ENCODE measurements at places on chromosomes 12 and 14.

GRCh38 chr12:116996093-116996492 lies 85.3 kb downstream of the FBXW8 start:
- no peak for DNase-seq

GRCh38 chr14:105862581-105863239 lies 336.3 kb downstream of the TMEM121 start:
- DNase-seq = no peak

DNA sequence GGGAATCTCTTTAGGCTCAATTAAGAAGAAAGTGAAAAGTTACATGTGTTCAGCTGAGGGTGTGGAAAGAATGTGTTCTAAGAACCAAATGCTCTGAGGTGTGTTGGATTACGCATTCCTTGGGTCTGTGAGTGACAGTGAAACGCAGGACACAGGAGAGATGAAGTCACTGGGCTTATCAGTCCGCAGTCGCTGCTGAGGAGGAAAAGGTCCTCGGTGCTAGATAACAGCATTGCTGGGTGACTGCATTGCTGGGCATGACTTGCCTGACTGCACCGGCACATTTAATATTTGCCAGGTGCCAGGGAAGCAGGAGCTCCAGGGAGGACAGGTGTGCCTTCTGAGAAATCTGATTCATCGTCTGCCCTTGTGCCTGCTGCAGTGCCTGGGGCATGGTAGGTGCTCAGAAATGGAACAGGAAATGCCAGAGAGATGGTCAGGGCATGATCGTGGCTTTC lies 64.4 kb upstream of the FZD10 start:
- no peak for DNase-seq

DNA sequence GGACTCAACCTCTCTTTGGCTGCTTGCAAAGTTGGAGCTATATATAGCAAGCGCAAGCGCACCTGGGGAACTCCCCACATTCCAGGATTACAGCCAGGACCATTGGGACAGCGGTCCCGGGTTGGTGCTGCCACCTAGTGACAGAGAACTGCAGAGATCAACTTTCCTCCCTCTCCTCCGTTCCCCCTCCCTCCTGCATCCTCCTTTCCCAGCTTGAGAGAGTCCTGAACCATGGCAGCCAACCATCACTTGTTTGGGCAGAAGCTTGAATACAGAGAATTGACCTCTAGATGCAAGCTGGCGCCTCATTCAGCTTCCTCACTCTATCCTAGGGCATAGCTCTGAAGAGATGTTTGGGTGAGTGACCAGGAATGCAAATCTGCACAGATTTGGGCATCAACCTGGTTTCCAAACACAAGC lies 17.4 kb upstream of the FLVCR2 start:
- DNase-seq = no peak

GRCh38 chr12:104507672-104508071 lies 50.9 kb downstream of the CHST11 start:
- no peak for DNase-seq

DNA sequence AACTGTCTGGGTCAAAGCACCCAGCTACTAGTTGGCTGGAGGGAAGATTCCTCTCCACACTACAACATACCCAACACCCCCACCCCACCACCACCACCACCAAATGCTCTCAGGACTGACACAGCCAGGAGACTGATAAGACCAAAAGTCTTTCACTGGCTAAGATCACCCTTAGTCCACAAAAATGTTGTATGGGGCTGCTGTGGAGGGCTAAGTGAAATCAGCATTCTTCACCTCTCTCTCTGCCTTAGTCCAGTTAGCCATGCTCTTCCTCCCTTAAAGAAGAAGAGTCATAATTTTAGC lies 106.2 kb downstream of the NUAK1 start:
- no peak for DNase-seq

- no peak for DNase-seq
Observed at GRCh38 chr12:82479511-82479910, 121.2 kb downstream of the METTL25 start.

DNA sequence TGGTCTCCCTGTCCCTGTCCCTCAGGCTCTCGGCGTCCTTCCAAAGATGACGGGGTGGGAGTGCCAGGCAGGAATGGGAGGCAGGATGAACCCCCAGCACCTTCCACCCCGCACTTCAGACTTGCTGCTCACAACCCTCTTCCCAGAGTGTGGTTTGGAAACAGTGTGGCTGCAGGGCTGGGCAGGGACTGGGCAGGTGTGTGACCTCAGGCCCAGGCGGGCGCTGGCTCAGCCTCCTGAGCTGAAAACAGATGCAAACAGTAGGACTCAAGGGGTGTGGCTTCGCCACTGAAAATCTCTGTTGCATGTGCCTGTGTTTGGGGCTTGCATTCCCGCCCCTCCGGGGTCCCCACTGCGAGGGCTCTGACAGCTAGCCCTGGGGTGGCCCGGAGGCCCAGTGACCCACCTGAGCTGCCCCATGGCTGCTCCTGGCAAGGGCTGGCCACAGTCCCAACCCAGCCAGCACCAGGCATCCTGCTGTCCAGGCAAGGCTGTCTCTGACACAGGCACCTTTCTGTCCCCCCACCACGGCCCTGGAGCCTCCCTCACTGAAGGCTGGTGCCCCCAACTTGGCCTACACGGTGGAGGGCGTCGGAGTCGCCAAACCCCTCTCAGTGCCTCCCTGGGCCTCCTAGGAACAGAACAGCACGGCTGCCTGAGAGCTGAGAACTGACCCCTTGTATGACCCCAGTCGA lies 46.1 kb downstream of the BEGAIN start:
- DNase-seq = no peak

GRCh38 chr12:85152311-85152729 lies 116.2 kb downstream of the LRRIQ1 start:
- no peak for DNase-seq

- DNase-seq = no peak
Observed at GRCh38 chr14:50734950-50735695, 67.0 kb upstream of the SAV1 start.

GRCh38 chr14:95452176-95452892 lies 64.1 kb downstream of the SYNE3 start:
- peak; percentile 14 for DNase-seq

- DNase-seq = no peak
Observed at GRCh38 chr14:69376439-69376838, 21.7 kb downstream of the ERH start.

DNA sequence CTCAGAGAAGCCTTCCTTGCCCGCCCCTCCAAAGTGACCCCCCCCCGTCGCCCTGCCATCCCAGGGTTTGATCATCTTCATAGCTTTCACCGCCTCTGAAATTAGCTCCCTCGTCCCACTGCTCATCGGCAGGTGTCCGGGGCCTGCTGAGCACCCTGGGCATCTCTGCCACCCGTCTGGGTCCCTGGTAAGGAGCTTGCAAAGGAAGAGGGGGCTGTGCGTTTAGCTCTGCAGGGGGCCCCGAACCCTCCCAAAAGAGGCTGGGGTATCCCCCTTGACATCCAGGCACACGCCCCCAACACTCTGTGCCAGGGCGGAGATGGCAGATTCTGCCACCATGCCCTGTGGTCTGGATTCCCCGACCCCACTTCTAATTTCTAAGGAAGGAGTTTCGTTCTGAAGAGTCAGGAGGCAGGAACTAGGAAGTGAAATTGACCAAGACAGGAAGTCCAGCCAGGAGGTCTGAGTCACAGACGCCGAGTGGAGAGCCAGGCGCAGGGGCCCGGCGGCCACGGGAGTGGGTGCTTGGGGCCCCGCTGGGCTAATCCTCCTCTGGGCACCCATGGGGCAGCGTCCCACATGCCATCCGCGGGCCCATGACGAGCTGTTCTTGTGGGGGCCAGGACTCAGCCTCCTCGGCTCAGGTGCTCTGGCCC lies 95.7 kb downstream of the RFLNA start:
- no peak for DNase-seq

DNA sequence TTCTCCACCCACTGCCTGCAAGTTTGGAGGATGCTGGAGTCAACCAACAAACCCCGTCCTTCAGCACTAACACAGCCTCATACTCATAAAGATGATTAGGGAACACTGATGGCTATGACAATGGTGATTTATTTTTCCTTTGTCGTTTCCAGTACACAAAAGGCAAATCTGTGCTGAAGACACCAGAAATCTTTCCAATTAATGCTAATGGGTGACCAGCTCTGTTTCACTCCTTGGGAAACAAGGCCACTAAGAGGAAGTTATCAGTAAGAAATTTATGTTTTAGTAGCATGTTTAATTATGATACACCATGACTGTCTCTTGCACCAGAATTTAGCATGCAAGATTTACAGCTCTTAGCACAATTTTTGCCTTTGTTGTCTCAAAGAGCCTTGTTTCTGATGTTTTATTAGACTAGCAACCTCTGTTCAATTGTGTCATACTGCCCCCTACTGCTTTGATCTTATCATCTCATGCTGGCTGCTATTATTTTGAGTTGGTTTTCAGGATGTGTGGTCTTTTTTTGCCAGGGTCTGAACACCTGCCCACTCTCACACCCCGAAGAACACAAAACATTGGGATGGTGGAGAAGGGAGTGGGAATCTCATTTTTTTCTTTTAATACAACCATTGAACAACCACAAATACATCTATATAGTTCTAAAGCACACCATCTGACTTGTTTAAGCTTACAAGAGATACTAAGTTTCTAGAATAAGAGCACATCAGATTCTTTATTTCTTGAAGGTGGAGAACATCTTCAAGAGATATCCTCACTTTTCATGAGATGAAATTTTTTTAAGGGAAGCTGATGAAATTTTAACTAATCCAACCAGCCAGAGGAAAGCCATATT lies 160.9 kb downstream of the SPTSSA start:
- no peak for DNase-seq

DNA sequence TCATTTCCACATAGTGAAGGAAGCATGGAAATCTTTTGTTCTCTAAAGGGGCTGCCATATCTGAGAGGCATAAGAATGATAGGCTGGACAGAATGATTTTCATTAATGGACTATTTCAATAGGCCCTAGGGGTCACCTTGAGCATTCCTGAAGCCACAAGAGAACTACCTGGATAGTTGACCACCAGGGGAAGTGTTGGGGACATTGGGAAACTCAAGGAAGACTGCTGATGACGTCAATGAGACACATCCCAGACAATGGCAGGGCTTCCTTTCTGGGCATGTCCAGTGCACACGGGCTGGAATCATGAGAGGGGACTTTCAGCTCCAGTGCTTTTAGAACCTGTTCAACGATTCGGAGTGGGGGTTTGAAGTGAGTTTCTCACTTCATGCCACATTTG lies 48.8 kb upstream of the CHST11 start:
- DNase-seq = no peak

- no peak for DNase-seq
Observed at GRCh38 chr12:15544589-15544988, 222.3 kb downstream of the PTPRO start.

DNA sequence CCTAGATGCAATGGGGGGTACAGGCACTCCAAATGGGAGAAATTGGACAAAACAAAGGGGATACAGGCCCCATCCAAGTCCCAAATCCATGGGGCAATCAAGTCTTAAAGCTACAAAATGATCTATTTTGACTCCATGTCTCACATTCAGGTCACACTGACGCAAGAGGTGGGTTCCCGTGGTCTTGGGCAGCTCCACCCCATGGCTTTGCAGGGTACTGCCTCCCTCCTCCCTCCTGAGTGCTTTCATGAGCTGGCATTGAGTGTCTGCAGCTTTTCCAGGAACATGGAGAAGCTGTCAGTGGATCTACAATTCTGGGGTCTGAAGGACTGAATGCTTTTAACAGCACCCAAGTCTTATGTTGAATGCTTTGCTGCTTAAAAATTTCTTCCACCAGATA lies 274.5 kb upstream of the LRIG3 start:
- no peak for DNase-seq

DNA sequence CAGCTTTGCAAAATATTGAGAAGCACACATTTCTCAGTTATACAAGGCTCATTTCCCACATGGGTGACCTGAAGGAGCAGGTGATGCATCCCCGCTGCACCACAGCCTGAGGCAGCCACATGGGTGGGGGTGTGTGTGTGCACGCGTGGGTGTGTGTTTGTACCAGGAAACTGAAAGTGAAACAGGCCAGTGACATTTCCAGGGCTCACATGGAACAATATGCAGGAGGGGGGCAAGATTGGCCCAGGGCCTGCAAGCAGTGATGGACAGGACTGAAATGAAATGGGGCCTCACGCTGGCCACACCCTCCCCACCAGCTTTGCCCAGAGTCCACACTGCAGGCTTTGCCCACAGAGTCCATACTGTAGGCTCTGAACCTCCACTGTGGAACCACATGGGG lies 154.2 kb upstream of the PARP11 start:
- DNase-seq = peak; percentile 64

DNA sequence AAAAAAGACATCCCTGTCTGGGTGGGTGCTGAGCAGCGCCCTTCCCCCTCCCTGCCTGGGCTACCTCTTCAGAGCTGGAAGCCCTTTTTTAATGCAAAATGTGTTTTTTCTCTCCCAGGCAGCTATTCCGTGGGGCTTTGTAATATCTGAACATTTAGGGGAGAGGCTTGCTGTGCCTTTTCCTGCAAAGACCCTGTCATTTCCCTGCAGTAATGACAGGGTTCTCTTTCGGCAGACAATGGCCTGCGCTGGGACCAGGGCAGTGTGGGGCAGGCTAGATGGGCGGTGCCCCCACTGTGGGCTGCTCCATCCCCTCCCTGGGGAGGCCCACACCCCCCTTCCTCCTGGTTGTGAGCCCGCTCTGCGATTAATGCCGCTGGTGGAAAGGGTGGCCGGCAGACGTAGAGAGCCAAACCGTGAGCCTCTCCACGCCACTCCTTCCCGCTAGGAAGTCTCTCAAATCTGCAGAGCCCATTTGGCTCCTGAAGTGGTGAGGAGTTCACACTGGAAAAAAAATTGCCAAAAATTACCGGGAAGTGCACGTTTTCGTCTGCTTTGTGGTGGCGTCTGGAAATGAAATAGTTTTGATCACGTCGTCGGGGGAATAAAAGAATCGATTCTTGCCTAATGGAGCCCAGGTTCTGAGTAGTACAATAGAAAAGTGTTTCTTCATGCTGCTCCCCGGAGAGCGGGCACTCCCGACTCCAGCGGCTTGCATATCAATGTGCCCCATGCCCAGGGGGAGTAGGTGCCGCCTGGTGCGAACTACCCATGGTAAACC lies 31.5 kb downstream of the KIF26A start:
- DNase-seq = no peak

- DNase-seq = peak; percentile 78
Observed at GRCh38 chr14:91872517-91873470, 5.5 kb upstream of the TC2N start.

DNA sequence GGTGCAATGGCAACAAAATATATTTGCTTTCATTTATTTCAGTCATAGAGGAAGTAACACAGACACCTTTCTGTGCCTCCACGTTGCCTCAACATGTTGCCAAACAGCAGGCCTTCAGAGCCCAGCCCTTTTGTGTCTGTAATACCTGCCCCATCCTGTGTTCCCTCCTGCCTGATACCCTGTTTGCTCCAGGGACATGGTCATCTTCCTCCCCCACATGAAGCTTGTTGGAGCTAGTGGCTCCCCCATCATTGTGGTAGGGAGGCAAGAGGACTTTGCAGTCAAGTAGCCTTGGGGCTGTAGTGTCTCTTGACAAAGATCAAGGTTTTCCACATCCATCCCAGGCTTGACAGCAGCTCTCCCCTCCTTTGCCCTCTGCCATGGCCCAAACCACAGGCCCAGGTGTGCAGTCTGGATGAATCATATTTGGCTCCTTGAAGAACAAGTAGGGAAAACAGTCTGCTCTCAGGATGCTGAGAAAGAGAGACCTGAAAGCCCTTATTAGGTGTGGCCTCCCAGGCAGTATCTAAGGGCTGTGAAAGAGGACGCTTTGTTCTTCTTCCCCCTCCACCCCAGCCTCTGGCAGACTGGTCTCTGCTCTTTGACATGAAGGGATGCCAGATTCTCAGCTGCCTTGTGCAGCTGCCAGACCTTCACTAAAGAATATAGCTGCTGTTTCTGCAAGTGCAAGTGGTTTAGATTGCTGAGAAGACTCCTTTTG lies 329.0 kb downstream of the C12orf75 start:
- no peak for DNase-seq

- no peak for DNase-seq
Observed at GRCh38 chr12:16607906-16608775, 2.2 kb upstream of the LMO3 start.
